WERI-Rb-1 (cell line): ENCODE measurements at places on chromosomes 12 and 14.

DNA sequence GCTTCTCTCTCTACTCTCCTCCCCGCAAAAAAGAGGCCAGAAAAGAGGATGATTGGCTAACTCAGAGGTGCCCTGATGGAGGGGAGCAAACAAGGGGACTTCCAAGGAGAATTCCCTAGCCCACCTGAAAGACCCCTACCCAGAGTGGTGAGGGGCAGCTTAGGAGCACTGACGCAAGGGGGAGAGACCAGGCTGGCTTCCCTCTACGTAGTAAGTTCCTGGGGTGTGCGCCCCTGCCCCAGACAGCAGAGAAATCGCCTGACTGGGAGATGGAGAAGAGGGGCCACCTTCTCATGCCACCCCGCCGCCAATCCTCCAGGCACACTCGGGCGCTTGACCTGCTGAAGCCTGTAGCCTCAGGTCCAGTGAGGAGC is 2.1 kb upstream of the DIO3 start:
- no peak for DNase-seq

DNA sequence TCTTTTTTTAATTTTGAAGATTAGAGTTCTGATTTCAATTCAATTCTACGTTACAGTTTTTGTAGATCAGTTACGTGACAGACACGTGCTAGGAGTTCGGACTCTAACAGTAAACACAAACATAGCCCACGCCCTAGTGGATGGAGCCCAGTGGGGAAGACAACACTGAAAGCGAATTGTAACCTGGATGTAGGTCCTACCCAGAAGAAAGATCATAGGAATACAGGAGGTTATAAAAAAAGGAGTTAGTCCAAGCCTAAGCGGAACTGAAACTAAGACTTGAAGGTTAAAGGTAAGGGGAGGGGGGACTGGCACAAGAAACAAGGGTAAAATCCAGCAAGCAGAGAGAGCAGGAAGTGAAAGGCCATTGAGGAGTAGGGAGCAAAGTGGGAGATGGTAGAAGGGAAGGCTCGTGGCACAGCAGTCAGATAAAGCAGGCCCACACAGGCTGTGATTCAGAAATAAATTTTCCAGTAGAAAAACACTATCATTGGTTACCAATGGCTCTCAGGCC is 15.7 kb upstream of the CRY1 start:
- DNase-seq = no peak

DNA sequence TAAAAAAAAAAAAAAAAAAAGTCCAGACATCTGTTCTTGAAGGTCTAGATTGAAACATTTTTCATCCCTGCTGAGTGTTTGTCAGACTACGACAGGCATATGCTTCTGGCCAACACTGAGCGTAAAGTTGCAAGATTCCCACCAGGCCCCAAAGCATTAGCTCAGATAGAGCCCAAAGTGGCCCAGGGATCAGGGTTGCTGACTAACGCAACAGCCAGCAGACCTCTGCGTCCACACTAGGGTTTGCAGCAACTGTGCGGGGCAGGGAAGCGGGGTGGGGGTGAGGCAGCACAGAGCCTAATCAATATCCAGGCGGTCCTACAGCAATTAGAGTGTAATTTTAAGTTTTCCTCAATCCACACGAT is 55.7 kb downstream of the SSH1 start:
- DNase-seq = no peak

GRCh38 chr12:54988402-54989054 is 4.0 kb upstream of the TESPA1 start:
- peak; percentile 21 for DNase-seq

- DNase-seq = no peak
Observed at GRCh38 chr14:35292770-35293561, 784 bp downstream of the PSMA6 start.

DNA sequence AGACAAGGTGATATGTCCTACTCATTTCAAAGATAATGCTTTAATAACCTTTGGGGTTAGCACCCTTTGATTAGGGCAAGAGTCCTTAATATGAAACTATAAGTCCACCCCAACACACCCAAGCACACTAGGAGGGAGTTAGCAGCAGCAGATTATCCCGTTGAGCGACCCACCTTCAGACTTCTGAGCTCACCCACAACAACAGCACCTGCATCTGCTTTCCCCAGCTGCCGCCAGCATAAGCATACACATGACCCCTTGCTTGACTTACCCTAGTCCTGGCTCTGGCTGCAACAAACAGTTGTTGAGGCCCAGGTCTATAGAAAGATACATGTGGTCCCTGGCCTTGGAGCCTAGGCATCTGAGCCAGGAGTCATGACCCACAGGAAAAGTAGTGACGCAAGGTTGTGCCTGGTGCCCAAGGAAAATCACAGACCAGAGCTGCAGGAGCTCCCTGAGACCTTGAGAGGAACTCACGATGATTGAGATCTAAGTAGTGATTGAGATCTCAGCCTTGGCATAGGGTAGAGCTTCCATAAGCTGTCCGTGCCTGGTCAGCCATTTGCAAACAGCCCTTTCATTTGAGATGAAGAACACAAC is 19.0 kb downstream of the ZDHHC22 start:
- peak; percentile 35 for DNase-seq

DNA sequence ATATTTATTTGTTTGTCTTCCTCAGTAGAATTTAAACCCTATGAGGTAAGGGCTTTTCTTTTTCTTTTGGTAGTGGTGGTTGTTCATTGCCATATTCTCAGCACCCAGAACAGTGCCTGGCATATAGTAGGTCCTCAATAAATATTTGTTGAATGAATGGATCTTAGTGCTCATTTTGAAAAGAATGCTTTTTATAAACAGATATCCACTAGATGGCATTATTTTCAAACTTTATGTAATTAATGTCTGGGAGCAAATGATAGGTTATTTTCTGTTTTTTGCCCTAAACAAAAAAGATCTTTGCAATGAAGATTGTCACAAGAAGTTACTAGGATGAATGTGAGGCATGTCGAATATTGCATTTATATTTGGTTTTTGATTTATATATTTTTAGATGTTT is 64.1 kb downstream of the RAD51B start:
- no peak for DNase-seq

DNA sequence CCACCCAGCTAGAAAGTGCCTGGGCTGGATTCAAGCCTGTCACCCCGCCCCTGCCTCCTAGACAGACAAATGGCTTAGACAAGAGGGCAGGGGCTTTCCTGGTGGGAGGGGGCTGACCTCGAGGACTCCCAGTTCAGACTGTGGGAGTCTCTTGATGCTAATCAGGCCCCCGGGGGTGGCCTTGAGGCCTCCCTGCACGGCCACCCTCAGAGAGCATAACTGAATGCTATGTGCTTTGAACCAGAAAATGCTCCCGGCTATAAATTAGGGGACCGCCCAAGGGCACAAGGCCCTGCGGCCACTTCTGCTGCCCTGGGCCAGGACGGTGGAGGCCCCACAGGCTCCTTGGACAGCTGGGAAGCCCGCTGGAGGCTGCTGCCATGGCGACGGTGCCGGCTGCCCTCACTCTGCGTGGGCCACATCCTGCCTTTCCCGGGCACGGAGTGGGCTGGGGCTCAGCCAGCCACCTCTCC is 111.0 kb upstream of the NCOR2 start:
- peak; percentile 51 for DNase-seq

DNA sequence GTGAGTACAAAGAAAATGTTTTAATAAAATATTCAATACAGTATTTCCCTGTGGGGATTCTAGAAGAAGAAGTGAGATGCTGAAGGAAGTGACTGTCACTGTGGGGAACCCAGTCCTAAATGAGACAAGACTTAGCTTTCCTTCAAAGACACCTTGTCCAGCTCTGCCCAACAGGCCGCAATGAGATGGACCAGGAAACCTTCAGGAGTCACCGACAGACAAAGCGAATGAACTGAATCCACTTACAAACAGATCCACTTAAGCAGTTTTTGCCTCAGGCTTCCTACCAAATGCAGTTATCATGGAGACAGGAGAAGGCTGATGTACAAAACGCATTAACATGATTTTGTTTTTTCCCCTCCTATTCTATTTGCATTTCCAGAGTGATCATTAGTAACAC is 9.6 kb downstream of the KCNJ8 start:
- DNase-seq = no peak

- no peak for DNase-seq
Observed at GRCh38 chr14:91243074-91243471, 1.4 kb downstream of the GPR68 start.

DNA sequence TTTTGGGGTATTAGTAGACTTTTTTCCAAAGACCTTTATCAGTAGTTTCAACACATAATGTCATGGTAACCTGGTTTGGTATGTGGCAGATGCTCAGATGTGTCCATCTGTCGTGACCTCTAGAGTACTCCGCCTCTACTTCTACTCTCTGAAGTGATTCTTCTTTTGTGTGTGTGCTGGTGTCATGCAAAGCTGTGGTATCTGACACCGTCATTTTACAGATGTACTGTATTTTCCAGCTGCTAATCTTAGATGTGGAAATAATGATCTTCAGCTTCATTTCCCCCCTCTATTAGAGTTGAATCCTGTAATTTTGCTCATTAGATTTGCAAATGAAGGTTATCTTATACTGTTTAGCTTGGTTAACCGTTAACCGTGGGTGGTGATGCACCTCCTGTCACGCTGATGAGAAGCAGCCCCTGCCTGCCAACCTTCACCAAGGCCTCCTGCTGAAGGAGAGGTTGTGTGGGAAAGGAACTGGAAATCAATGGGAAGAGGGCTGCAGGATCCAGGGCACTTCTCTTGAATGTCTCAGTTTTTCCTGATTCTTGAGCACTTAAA is 222.4 kb upstream of the AMIGO2 start:
- no peak for DNase-seq

DNA sequence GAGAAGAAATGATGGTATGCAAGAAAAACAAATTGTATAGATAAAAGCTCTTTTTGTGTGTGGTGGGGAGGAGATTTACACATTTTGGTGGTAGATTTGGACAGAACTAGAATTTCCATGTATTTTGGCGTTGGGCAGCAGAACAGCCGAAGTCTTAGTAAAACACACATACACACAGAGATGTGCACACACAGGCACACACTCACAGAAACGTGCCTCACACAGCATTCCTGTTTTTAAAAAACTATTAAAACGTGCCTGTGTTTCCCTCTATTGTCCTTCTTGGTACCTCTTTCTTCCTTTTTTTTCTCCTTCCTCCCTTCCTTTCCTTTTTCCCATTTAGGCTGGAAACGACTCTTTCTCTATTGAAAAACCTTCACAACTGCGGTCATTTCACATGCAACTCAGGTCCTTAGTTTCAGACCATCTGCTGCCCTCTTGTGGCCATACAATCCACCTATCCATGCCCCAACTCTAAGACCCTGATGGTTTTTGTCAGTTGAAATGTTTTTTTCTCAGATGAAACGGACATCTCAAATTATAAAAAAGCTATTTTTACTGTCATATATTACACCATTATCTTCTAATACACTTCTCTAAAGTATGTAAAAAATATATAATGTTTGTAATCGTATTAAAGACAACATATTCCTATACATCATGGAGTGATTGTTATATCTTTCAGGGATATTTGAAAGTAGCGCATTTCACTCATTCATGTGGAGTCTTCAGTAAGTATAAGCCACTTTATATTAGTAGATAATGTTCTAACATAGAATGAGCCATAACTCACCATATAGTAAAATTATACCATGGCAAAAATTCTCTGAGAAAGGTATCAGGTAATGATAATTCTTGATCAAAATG is 386.7 kb upstream of the NOVA1 start:
- peak; percentile 66 for DNase-seq

- DNase-seq = no peak
Observed at GRCh38 chr12:56411781-56412639, 37.2 kb downstream of the TIMELESS start.

DNA sequence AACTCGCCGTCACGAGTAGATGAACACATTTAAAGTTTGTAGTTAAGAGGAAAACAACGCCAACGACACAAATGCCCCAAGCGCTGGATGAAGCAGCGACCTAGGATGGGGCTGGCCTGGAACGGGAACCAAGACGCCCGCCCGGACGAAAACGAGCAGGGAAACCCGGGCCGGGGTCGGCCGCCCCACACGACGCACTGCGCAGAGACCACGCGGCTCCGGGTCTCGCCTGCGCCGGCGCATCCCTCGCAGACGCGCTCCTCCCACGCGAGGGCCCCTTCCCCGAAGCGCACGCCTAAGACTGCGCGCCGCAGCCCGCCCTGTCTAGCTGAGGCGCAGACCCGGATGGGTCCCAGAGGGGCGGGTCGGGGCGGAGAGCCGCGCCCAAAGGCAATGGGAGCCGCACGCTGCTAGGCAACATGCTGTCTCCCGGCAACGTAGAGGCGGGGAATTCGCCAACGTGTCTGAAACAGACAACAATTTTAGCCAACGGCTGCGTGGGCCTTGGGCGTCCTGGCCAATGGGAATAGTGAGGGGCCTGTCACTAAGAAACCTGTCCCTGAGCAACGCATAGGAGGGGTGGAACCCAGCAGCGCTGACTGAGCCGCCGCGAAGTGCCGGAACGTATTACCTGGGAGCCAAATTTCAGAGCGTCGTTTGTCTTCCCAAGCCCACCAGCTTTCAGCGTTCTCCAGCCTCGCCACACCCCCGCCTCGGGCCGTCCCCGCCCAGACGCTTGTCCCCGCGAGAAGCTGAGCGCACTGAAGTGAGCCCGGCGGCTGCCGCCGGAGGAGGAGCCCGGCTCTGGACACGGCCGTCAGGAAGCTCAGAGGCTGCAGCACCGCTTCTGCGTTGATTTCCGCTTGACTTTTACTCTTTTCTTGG is 21.0 kb upstream of the CHFR start:
- peak; percentile 99 for DNase-seq

DNA sequence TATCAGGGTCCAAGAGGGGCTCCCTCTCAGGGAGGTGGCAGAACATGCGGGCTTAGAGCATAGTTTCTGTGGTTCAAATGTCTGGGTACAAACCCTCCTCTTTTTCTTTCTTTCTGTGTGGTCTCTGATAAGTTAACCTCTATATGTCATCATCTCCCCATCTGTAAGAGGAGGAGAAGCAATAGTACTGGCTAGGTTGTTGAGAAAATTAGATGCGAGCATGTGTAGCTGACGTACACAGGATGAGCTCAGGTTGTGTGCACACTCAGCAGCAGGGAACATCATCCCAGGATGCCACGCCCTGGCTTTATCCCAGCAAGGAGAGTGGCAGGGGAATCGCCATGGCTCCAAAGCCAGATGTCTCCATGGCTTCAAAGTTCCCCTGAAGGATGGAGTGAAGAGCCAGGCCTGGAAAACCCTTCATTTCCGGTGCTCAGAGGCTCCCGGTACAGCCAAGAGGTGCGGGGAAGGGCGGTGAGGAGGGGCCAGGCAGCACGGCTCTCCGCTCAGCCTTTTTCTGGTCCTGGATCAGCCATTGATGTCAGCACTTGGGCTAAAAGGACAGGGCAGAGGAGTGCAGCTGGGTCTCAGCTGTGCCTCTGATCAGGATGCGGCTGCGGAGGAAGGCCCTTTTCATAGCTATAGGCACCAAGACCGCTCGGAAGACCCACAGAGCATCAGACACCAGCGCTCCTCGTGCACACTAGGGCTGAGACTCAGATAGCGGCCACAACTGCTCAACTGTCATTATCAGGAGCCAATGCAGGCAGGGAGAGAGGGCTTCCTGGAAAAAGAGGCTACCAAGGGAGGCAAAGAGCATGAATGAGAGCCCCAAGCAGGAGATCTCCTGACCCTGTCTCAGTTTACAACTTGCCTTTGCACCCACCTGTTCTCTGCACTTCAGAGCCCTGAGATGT is 41.5 kb downstream of the ARL6IP4 start:
- DNase-seq = no peak

GRCh38 chr12:19971361-19972280 is 396.7 kb upstream of the PDE3A start:
- no peak for DNase-seq

- no peak for DNase-seq
Observed at GRCh38 chr12:105233041-105233905, 2.7 kb downstream of the APPL2 start.
